ENCODE measurements at places on chromosomes 13 and 19.
A peak's percentile ranks its signal among the peaks of the same experiment; 100 is the strongest.

- no peak for DNase-seq
These were observed 4.2 kb upstream of the RPS11 start for GRCh38 chr19:49491804-49492572.

DNA sequence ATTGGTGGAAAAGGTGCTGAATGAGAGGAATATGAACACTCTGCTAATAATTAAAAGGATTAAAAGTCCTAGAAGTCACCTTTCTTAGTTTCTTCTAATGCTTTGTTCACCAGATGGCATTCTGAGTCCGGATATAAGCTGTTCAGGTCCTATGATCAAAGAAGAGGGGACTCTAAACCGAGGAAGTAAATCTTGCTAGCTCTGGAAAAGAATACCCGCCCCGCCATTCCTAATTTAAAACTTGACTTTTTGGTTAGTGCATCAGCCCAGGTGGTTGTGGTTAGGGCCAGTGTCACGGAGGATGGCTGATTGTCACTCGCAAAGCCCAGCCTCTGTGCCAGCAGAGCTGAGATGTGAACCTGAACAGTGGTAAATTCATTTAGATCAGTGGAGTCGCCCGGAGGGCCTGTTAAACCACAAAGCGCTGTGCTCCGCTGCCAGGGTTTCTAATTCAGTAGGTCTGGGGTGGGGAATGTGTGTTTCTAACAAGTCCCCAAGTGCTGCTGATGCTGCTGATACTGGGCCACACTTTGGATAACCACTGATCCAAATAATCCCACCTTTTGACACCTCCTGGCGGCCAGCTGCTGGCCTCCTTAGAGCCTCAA, 425.4 kb downstream of the DCT start:
- no peak for DNase-seq

- DNase-seq = no peak
These were observed 77.8 kb upstream of the RFC3 start for GRCh38 chr13:33740134-33740538.

GRCh38 chr19:12843999-12844732, 5.9 kb downstream of the MAST1 start:
- no peak for DNase-seq

DNA sequence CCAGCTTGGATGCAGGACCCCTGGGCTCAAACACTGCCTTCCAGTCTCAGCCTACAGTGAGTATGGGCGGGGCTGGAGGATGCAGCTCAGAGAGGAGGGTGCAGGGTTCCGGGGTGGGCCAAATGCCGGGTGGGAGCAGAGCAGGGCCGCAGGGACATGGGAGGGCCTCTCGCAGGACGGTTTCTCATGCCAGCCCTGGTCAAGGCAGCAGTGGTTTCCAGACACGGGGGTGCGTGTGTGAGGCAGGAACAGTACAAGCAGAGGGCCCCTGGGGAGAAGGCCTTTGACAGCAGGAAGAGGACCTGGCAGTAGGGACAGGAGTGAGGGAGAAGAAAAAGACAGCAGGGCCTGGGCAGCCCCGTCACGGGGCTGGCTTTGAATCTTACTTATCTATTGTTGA, 34.1 kb downstream of the CRTC1 start:
- DNase-seq = no peak

- DNase-seq = no peak
These were observed 51.2 kb downstream of the NLRP12 start for GRCh38 chr19:53772943-53773342.

DNA sequence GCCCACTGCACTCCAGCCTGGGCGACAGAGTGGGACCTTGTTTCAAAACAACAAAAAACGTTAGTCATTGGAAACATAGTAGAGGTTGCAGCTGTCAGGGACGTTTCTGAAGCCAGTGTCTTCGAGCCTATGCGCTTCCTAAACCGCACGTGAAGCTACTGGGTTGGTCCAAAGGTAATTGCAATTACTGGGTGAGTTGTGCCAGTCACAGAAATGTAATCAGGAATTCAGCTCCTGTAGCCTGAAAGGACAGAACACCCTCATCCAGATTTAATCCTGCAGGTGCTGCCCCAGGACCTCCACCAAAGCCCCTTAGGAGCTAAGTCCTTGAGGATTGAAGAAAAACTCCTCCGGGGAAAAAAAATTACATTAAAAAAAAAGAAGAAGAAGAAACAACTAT, 2.4 kb upstream of the RHPN2 start:
- DNase-seq = no peak

DNA sequence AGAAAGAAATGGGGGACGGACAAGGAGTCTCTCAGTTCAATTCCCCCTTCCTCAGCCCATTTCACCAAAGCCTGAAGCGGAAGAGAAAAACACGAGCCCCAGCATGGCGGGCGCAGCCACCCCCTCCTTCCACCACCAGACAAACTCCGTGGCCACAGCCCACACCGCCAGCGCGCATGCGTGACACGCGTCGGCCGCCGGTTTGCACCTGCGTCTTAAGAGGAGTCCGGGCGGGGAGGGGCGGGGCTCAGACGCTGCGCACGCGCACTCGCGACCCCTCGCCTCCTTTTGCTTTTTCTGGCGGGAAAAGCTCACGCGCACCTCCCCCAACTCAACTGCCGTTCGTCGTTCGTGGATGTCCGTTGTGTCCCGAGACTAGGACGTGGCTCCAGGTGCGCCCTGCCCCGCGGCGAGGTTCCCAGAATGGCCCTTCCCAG, at the start of gene KASH5:
Gene KASH5, plus strand, starts transcription at position 314 of the 437 bp plus-strand sequence. CDS start 2,635 bp downstream, outside the sequence.
- peak; percentile 27 for DNase-seq

GRCh38 chr13:101026736-101027398, 352.3 kb upstream of the TMTC4 start:
- no peak for DNase-seq

GRCh38 chr19:41327576-41328156, 17.7 kb downstream of the CCDC97 start:
- peak; percentile 72 for DNase-seq

All from esophagus squamous epithelium (tissue), 5 donors.